ENCODE measurements at places on chromosomes 6 and 20. TPM values are rescaled to one million over a fixed set of nuclear protein-coding genes. Genes with fewer than 3 reads are reported as not detected.

- no peaks in the 10 kb centered on the region for H3K27me3 ChIP-seq
- H3K27ac ChIP-seq: no peak overlapping the region
- no peak for DNase-seq
- H3K4me3 ChIP-seq: no peak overlapping the region
Measured at GRCh38 chr6:2920671-2921112, 17.6 kb upstream of the SERPINB9 start.

Gene CNBD2
- total RNA-seq: 6.2 TPM

GRCh38 chr6:33843131-33844121 lies 39.6 kb upstream of the MLN start:
- H3K27me3 ChIP-seq: no peaks in the 10 kb centered on the region
- no peaks in the 10 kb centered on the region for H3K4me1 ChIP-seq
- peak overlapping the region; percentile 41 for H3K27ac ChIP-seq
- H3K4me3 ChIP-seq: no peak overlapping the region
- DNase-seq: peak; percentile 53
- no peaks in the 10 kb centered on the region for H3K36me3 ChIP-seq

DNA sequence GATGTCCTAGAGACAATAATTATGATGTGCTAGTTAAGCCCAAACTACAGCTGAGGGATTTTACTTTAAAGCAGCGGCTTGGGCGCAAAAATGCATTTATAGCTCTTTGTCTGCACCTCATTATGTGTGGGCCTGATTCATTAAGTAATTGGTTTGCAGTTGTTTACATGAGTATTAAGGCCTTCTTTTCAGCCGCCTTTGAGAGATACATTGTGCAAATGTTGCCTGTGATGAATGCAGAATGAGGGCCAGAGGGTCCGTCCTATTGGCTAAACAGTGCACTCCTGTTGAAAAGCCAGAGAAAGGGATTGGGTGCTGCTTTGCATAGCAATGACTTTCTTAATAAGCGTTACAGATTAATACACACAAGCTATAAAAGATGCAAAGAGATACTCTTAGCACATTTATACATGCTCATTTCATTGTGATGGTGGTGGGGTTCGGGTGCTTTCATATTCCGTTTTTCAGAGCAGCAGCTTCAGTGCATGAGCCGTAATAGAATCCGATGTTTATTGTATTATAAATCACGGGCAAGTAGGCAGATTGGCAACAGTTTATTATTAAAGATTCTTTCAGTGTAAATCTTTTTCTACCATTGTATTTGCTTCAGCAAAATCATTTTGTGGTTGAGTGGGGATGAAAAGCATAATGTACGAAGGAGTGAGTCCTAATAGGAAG lies 68.2 kb upstream of the XRN2 start:
- no peak overlapping the region for H3K4me3 ChIP-seq
- DNase-seq: no peak
- no peak overlapping the region for H3K27ac ChIP-seq
- no peaks in the 10 kb centered on the region for H3K27me3 ChIP-seq

GRCh38 chr6:4354181-4354580 lies 218.8 kb upstream of the ECI2 start:
- DNase-seq: no peak
- no peaks in the 10 kb centered on the region for H3K36me3 ChIP-seq
- H3K27ac ChIP-seq: no peak overlapping the region
- H3K4me1 ChIP-seq: no peaks in the 10 kb centered on the region

Gene XKR7
- not detected for total RNA-seq

GRCh38 chr6:1091900-1092299 lies 220.0 kb upstream of the FOXQ1 start:
- H3K36me3 ChIP-seq: no peaks in the 10 kb centered on the region
- H3K4me1 ChIP-seq: no peaks in the 10 kb centered on the region
- no peaks in the 10 kb centered on the region for H3K27me3 ChIP-seq

GRCh38 chr20:45028424-45029136 lies 62.3 kb downstream of the STK4 start:
- no peak overlapping the region for H3K27ac ChIP-seq
- no peak overlapping the region for H3K4me3 ChIP-seq
- no peaks in the 10 kb centered on the region for H3K27me3 ChIP-seq
- no peaks in the 10 kb centered on the region for H3K36me3 ChIP-seq
- H3K4me1 ChIP-seq: no peaks in the 10 kb centered on the region
- DNase-seq: no peak

Gene CPXM1
- total RNA-seq: 18.2 TPM

DNA sequence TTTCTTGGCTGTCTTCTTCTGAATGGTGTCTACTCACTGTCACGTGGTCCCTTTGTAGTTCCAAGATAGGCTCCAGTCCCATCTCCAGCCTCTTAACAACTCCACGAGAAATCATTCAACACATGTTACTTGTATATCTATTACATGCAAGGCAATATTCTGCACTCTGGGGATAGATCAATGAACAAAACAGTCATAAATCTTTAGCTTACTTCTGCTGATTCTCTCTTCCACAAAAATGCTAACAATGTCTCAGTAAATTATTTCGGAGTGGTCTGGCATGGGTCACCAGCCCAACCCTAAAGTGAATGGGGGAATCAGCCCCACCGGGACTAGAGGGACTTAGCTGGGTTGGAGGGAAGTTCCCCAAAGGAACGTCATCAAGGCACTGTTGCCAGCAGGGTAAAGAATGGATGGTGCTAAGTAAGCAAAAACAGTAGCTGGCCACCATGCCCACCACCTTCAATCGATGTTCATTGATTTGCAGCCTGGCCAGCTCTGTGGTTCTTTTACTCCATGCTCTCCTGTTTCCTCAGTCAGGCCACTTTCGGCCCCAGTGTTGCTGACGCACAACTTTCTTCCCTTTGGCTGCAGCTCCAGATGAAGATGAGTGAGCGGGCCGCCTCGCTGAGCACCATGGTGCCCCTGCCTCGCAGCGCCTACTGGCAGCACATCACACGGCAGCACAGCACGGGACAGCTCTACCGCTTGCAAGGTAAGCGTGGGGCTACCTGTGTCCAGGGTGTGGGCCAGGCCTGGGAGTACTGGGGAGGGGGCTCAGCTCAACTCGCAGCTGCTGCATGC lies 167.7 kb downstream of the DOK5 start:
- no peak overlapping the region for H3K4me3 ChIP-seq
- H3K27ac ChIP-seq: no peak overlapping the region
- no peaks in the 10 kb centered on the region for H3K27me3 ChIP-seq
- H3K4me1 ChIP-seq: no peaks in the 10 kb centered on the region
- no peak for DNase-seq

DNA sequence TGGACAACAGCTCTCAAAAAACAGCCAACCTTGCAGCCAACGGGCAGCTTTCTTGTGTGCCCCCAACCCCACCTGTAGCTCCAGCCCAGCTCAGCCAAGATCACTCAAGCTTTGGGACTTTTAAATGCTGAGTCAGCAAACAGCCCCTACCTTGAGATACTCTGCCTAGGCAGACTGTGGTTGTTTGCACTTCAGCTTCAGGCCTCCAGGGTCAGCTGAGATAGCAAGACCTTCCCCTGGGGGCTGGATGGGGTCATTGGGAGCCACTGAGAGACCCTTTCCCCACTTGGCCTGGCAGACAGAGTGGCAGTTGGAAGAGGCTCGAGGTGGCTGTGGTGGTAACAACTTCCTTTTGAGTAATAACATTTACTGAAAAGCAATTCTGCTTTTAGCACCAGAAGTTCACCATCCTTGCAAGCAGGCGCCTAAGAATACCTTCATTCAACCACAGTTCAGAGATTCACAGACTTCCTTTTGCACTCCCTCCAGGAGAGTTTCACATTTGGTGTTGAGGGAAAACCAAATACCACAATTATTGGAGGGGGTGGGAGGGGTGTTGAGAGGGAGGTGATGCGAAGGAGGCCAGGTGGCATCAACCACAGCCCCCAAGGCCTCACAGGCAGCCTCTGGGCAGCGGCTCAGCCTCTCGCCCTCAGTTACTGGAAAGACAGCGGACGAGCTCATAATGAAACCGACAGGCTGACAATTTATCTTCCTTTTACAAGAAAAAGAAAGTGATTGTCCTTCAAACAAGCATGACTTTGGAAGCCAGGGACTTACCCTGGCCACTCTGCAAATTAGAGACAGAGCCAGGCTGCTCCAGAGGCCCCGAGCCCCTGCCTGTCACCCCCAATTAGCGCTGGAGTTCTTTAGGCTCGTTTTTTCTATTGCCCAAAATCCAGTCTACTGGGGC lies 148.1 kb downstream of the CEBPB start:
- H3K27ac ChIP-seq: peak overlapping the region; percentile 87
- H3K4me3 ChIP-seq: peak overlapping the region; percentile 15
- H3K27me3 ChIP-seq: no peaks in the 10 kb centered on the region
- DNase-seq: no peak

Gene HRH3
- not detected for total RNA-seq

- no peaks in the 10 kb centered on the region for H3K36me3 ChIP-seq
- no peak for DNase-seq
- H3K4me1 ChIP-seq: no peaks in the 10 kb centered on the region
- H3K4me3 ChIP-seq: no peak overlapping the region
- no peak overlapping the region for H3K27ac ChIP-seq
Measured at GRCh38 chr6:119738425-119738824, 388.9 kb upstream of the MAN1A1 start.

GRCh38 chr6:69848552-69848951 lies 17.8 kb upstream of the COL19A1 start:
- DNase-seq: no peak
- no peaks in the 10 kb centered on the region for H3K36me3 ChIP-seq
- H3K27ac ChIP-seq: no peak overlapping the region
- no peaks in the 10 kb centered on the region for H3K27me3 ChIP-seq
- H3K4me3 ChIP-seq: no peak overlapping the region

Gene DUSP22
- 78.5 TPM for total RNA-seq

- no peak overlapping the region for H3K4me3 ChIP-seq
- no peaks in the 10 kb centered on the region for H3K36me3 ChIP-seq
- no peaks in the 10 kb centered on the region for H3K27me3 ChIP-seq
- no peak overlapping the region for H3K27ac ChIP-seq
- no peak for DNase-seq
Measured at GRCh38 chr20:57386762-57387161, 4.4 kb upstream of the RBM38 start.

GRCh38 chr6:149293244-149293643 lies 24.3 kb upstream of the TAB2 start:
- no peak overlapping the region for H3K27ac ChIP-seq
- H3K36me3 ChIP-seq: no peaks in the 10 kb centered on the region
- no peak overlapping the region for H3K4me3 ChIP-seq
- no peaks in the 10 kb centered on the region for H3K4me1 ChIP-seq
- DNase-seq: no peak

Measured in uterus (tissue), 4 donors.